ENCODE measurements at places on chromosomes 12 and 14.
A peak's percentile ranks its signal among the peaks of the same experiment; 100 is the strongest.

DNA sequence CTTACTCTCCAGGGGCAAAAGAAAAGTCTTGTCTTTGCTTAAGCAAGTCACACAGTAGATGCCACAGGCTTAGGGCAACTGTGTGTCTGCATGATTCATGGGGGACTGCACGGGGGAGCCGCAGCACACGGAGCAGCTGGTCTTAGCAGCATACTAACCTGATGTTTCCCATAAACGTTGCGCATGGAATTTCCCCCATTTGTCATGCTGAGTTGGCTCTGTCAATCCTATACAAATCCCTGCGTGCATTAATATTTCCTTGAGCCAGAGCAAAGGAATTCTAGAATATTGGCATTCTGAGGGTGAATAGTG lies 71.2 kb downstream of the SAMD4A start:
- no peak for DNase-seq

GRCh38 chr12:57095440-57095839 lies 6.5 kb downstream of the NAB2 start:
- no peak for DNase-seq

- DNase-seq = peak; percentile 99
Measured at GRCh38 chr14:69766984-69767368, at the start of gene SRSF5. Gene SRSF5, plus strand, starts transcription at chr14:69767142. Its CDS starts 1,015 bp downstream, at chr14:69768157.

DNA sequence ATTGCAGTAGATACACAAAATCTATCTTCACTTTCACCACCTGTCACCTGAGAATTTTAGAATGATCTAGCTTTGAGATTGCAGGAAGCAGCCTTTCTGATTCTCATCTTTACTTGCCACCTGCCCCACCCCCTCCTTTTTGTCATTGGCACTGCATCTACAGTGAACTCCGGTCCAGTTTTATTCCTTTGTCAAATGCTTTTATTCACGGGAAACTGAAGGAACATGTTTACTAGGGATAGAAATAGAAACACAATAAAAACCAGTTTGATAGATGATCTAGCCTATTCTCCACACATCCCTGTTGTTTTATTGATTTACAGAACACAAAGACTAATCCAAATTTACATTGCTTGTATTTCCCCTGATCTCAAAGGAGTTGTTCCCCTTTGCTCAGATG lies 471.7 kb upstream of the STXBP6 start:
- no peak for DNase-seq
